ENCODE measurements at places on chromosomes 6 and 20. TPM values are rescaled to one million over a fixed set of nuclear protein-coding genes. Genes with fewer than 3 reads are reported as not detected.

DNA sequence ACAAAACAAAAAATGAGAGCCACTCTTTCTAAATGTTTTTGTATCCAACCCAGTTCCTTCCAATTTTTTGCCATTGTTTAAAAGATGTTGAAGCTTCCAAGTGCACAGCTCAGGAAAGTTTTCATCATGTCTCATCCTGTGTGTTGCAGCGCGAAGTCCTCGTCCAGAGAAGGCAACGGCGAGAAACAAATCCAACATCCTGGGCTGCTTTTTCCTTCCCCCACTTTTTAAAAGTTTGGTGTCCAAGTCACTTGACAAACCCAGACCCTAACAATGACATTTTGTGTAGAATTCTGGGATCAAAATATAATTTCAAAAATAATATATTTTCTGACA, 92.3 kb downstream of the ANKRD60 start:
- DNase-seq, result no peak

PLN gene
- total RNA-seq, result not detected

KCNS1 gene
- not detected for total RNA-seq

DNA sequence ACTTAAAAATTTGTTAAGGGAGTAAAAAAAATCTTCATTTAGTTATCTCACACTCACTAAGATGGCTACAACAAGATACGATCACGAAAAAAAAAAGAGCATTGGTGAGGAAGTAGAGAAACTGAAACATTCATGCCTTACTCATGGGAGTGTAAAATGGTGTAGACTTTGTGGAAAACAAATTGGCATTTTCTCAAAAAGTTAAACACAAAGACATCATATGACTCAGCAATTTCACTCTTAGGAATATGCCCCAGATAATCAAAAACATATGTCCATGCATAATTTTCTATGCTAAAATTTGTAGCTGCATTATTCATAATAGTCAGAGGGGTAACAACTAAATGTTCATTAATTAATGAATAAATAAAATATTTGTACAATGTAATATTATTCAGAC, 120.9 kb upstream of the IRAK1BP1 start:
- no peak for DNase-seq

DNA sequence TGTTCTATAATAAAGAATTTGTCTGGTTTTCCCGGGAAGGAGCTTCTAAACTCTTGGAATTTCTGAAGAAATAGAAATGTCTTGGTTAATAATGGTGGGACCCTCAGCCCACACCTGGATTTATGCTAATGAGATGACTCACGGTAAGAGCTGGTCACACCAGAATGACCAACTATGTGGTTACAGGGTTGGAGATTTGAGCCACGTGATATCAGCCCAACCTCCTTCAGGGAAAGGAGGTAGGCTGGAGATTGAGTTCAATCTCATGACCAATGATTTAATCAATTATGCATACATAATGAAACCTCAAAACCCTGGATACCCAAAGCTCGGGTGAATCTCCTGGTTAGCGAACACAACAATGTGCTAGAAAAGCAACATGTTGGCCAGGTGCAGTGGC, 22.1 kb upstream of the CDKN1A start:
- DNase-seq, result no peak

GRCh38 chr6:3418496-3419060, 38.3 kb downstream of the SLC22A23 start:
- DNase-seq, result peak; percentile 63

GPSM3 gene
- 2.2 TPM for total RNA-seq

GRCh38 chr20:57080796-57081195, 185.6 kb downstream of the BMP7 start:
- no peak for DNase-seq

GRCh38 chr6:139568956-139569538, 194.6 kb upstream of the CITED2 start:
- peak; percentile 50 for DNase-seq

DNA sequence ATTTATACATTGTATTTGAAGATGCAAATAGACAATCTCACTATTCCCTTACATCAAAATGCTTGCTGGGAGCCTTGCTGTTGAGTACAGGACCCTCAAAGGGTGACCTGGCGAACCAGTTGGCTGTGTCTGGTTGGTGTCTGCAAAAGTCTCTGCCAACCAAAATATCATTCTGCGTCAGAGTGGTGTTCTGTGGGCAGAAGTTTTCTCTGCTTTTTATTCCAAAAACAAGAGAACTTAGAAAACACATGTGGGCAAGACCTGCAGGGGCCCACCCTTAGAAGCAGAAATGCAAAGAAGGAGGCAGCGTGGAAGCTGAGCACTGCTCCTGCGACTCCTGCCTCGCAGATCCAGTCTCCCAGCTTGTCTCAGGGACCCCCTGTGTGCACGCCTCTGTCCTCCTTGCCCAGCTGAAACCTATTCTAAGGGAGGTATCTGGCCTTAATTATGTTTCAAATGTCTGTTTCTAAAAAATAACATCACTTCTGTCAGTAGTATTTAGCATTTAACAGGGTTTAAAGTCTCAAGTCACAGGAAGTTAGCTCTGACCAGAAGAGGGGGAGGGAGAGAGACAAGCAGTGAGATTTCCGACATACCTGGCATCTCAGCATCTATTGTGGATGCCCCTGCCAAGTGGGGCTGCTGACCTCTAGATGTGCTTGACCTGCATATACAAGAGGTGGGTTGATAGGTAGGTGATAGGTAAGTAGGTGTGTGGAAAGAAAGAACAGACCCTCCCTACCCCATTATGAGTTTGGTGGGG, 101.3 kb downstream of the SASH1 start:
- no peak for DNase-seq

FAM162B gene
- total RNA-seq, result not detected

DNA sequence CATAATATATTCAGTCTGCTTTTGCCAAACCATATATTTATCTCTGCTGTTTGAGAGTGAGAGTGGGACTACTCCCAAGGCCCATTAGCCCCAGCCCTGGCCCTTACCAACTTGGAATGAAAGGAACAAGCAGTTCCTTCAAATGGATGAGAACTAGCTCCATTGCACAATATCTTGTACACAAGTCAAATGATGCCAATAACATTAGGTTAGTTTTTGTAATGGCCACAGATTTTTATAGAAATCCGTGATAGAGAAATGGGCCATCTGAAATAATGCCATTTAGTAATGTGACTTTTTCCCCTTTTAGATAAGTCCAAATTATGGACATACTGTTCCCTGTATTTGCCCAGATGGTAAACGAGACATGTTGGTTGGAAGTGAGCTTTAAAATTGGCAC, 117.0 kb downstream of the MAP3K7 start:
- DNase-seq, result no peak

PDYN gene
- not detected for total RNA-seq

TSPO2 gene
- total RNA-seq, result not detected

LHFPL5 gene
- total RNA-seq, result 0.16 TPM

BMP5 gene
- total RNA-seq, result not detected

GRCh38 chr6:1013656-1014430, 298.1 kb upstream of the FOXQ1 start:
- DNase-seq, result no peak

- DNase-seq, result no peak
Measured at GRCh38 chr6:99022039-99022609, 74.4 kb upstream of the FBXL4 start.

NOX3 gene
- total RNA-seq, result not detected

Measured in HT-29 (cell line).